Right lung (tissue), 10 donors: ENCODE measurements at places on chromosomes 3 and 15. TPM values are rescaled to one million over a fixed set of nuclear protein-coding genes. Genes with fewer than 3 reads are reported as not detected.

DNA sequence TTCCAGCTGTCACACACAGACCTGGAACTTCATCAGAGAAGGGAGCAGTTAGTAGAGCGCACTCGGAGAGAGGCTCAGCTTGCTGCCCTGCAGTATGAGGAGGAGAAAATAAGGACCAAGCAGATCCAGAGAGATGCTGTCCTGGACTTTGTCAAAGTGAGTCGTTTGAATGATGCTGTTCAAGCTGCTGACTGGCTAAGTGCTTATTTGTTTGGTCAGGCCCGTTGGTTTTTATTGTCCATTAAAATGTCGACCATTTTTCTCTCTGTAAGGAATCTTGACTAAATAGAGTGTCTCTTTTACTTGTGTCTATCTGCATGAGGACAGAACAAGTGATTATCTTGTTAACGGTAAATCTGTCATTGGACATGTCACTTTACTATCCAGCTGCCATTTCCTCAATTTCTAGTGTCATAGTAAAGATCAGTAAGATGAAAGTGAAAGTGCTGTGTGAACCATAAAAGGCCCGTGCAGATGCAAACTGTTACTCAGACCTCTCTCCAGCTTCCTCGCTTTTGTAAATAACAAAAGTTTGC lies 56.9 kb downstream of the LRCH3 start:
- no peak for DNase-seq

GRCh38 chr3:17686613-17687012 lies 55.8 kb downstream of the TBC1D5 start:
- DNase-seq = no peak

Gene GP5
- polyA plus RNA-seq = 0.54 TPM

Gene SCN10A
- not detected for polyA plus RNA-seq

DNA sequence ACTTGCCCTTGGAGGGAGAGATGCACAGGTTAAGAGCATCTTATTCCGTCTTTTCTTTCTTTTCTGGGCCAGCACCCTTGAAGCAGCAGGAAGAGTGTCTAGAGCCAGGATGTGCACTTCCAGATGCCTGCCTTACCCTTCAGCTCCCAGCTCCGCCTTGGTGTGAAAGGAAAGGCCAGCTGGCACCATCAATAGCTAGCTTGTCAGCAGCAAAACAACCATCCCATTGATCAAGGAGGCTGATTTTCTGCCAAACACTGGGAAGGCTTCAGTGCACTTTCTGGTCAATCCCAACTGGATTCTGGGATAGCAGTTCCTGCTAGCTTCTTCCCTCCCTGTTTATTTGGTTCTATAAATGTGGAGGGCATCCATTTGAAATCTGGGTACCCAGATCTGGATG lies 110.9 kb upstream of the GALNT15 start:
- no peak for DNase-seq

GRCh38 chr3:169637731-169638130 lies 25.8 kb downstream of the MECOM start:
- no peak for DNase-seq

Gene SENP8
- polyA plus RNA-seq = 4.0 TPM

- no peak for DNase-seq
Measured at GRCh38 chr15:77542491-77543001, 90.2 kb downstream of the LINGO1 start.

DNA sequence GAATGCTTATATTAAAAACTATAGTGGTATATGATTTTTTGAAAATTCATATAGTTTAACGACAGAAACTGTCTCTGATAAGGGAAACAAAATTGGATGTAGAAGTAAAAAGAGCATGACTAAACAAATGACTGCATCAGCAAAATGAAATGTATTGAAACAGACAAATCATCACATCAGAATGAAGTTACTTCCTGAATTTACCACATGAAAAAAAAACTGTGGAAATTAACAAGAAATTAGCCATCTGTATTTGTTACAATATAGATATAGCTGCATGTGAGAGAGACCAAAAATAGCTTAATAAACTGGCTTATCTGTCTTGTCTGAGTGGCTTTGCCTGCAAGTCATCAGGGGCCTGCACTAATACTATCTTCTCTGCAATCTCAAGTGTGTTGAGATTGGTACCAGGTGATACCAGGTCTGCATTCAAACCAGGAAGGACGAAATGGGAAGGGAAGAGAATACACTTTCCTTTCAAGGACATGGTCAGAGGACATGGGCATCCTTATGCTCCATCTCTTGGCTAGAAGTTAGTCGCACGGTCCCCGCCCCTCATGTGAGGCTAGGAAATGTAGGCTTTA lies 388.7 kb downstream of the GRM7 start:
- DNase-seq = no peak

- no peak for DNase-seq
Measured at GRCh38 chr3:23713641-23714040, 92.1 kb upstream of the UBE2E1 start.

- no peak for DNase-seq
Measured at GRCh38 chr15:70236341-70237086, 138.8 kb upstream of the TLE3 start.

GRCh38 chr15:70576276-70576675 lies 187.1 kb downstream of the UACA start:
- DNase-seq = no peak

GRCh38 chr3:124607163-124607562 lies 123.1 kb upstream of the UMPS start:
- no peak for DNase-seq

DNA sequence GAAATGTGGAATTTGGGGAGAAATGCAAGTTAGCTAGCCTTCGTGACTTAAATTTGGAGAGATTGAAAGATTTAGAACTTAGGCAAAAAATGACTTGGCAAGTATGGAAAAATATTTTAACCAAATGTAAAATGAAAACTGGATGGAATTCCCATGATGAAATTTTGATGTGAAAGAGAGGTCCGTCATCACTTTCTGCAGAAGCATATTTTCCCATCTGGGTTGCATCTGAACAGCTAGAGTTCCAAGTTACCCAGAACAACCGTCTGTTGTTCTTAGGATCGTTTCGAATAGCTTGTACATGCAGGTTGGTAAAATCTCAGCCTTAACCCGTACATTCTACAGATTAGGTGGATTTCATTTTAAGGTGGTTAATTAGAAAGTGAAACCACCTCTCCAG lies 136.3 kb downstream of the GHSR start:
- DNase-seq = no peak

GRCh38 chr3:78130741-78131290 lies 1090.9 kb downstream of the ROBO2 start:
- no peak for DNase-seq

- DNase-seq = no peak
Measured at GRCh38 chr3:100868894-100869293, 124.3 kb downstream of the ABI3BP start.

Gene ARRDC4
- 14.3 TPM for polyA plus RNA-seq

Gene CSPG4
- polyA plus RNA-seq = 30.4 TPM

DNA sequence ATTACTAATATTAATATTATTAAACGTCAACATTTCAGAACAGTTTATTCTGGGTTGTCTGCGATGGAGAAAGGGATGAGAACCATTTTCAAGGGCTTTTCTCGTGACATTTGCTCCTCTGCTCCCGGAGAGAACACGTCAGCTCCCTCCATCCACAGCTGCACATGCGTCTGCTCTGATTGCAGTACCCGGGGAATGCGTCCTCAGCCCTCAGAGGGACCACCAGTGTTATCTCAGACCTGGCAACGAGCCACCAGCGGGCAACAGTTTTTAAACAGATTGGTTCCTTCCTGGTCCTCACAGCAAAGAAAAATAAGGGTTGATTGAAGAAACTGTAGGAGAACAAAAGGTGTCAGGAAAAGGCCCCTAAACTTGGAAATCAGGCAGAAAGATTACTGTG lies 202.2 kb upstream of the ADAMTS9 start:
- DNase-seq = no peak

Gene HOMER2
- polyA plus RNA-seq = 19.1 TPM

DNA sequence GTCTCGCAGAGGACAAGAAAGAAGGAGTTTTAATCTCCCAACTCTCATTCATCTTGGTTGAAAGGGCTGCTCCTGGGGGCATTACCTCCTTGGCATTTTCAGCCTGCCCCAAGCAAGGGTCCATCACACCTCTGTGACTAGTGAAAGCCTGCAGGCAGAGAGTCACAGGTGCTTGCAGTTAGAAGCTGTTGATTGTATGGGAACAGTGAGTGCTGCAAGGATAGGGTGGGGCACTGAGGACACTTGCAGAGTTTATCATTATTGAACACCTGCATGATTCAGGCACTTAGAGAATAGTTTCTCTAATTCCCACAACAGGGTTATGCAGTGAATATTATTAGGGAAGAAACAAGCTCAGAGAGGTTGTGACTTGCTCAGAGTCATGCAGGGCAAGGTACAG lies 41.7 kb upstream of the IGF2BP2 start:
- no peak for DNase-seq

Gene CHP1
- polyA plus RNA-seq = 50.8 TPM

DNA sequence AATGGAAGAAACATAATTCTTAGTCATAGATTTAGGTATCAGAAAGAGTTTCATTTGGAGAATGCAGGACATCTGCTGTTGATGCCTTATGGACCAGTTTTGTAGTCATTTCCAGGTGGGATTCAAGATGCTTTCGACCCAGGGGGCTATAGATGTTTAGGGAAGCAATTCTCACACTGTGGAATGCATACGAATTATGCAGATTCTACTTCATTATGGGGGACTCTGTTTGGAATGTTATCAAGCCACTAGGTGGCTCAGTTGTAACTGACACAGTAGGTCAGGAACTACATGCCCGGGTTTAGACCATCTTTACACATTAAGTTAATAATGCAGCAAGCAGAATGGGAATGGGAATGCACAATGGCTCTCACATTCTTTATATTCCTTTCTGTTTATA lies 1359.8 kb downstream of the ZPLD1 start:
- no peak for DNase-seq

Gene WDR93
- polyA plus RNA-seq = 2.0 TPM

DNA sequence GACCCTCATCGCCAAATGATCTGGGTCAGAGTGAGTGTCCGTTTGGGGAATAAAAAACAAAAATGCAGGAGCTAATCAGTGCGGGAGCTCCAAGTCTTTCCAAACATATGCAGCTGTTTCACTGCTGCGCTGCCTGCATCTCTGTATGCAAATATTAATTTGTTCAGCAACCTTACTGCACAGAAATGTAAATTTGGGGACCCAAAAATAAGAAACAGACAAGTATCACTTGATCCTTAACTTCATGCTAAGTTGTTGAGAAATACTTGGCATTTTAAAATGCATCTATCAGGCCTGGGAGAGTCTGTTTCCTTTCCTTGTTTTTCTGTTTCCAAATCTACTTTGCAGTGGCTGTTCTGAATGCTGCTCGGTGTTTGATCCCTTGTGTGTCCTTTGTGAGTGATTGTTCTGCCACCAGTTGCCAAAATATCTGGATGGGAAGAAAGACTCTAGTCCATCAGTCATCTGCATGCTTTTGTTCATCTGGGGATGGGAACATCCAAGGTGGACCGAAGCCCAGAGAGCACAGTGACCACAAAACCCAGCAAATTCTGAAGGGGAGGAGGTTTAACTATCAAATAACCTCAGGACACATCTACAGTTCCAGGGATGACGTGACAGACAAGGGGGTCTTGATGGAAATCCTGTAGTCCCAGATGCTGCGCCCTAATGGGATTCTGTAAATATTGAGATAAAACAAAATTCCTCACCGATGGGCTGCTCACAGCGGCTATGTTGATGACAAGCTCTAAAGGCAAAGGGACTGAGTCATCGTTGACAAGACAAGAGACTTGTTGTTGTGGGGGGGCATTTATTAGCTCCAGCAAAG lies 199.5 kb upstream of the WNT5A start:
- no peak for DNase-seq

DNA sequence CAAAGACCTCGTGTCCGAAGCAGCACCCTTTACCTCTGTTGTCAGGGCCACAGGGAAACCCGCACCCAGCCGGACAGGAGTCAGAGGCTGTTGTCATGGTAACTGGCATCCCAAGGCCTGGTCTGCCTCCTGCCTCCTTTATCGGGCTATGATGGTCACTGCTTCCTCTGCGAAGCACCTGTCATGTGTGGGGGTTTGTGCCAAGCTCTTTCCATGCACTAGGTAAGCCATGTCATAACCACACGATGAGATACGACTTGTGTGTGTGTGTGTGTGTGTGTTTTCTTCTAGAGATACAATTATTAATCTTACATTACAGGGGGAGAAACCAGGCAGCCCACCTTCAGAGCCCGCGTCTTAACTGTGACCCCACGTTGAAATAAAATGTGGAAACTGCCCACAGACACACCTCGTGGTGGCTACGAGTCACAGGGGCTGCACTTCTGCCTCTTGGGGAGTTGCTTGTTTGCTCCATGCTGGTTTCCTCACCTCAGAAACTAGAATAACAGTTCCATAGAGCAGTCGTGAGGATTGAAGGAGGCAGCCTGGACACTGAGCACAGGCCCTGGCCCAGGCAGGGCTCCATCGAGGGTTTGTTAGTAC lies 18.0 kb downstream of the ZDHHC19 start:
- no peak for DNase-seq

- DNase-seq = no peak
Measured at GRCh38 chr15:73265536-73266153, 103.1 kb downstream of the HCN4 start.

Gene PRRT3
- polyA plus RNA-seq = 3.9 TPM

Gene TNNC1
- 21.1 TPM for polyA plus RNA-seq

- no peak for DNase-seq
Measured at GRCh38 chr3:190055773-190056172, 64.9 kb downstream of the P3H2 start.

DNA sequence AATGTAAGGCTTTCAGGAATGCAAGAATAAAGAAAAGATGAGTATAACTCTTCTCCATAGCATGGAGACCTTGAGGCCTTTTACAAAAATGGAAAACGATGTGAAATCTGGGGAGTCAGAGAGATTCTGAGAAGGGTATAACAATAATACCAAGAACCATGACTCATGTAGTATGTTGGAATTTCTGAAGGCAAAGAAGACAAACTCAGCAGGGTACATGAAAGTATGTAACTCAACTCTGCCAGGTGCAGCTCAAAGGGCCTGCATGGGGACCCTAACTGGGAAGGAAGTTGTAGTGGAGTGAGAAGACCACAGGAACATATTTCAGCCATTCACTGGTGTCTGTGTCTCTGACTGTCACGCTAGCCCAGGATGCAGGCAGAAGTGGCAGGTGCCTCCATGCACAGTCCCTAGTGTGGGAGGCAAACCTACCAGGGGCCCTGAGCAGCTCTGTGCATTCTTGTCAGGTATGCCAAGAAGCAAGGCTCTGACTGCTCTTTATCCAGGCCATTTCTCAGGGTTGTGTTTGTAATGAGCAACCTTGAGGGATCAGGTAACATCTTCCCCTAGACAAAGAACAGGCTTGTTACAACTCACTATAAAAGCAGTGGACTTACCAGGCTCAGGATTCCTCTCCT lies 57.2 kb downstream of the GPR156 start:
- no peak for DNase-seq

Gene FBLN2
- polyA plus RNA-seq = 34.6 TPM

- no peak for DNase-seq
Measured at GRCh38 chr15:85407421-85408269, 27.2 kb downstream of the AKAP13 start.
